HAP-1 (cell line): ENCODE measurements at places on chromosomes 6 and 20.

DNA sequence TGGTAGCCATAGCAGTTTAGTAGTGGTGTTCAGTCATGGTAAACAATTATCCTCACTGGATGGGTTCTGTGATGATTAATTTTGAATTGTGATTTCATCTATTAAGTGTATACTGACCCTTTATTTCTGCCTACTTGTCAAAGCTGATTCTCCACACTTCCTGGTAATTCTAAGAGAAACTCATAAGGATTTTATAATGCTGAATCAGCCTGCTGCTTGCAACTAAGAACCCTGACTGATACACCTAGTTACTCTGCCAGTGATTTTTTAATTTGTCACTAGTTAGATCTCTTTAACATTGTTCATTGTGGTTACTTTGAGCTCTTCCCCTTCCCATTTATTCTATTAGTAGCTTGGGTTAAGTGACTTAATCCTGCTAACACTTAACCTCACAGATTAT lies 8.6 kb downstream of the CDC40 start:
- DNase-seq: no peak

GRCh38 chr6:30810813-30811339 lies 66.5 kb upstream of the IER3 start:
- no peak for DNase-seq

DNA sequence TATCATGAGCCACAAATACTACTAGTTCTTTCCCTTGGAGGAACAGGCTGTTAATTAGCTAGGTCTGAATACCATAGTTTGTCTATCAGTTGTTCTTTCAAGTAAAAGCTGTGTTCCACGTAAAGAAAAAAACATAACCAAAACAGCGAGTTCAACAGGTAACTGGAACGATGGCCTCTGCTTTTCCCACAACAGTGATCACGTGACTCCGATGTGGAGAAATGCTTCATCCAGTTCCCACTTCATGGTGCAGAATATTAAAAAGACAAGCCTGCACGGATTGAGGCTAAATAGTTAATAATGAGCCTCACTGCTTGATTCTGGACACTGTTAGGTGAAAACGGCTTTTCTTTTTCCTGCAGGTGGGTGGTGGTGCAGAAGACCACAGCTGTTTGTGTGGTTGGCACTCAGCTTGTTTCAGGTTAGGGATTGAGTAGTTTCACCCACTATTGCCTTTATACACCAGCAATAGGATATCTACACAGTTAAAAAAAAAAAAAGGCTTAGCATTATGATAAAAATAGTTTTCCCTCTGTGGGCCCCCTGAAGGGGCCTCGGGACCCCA lies 88.1 kb downstream of the DACT2 start:
- DNase-seq: no peak

- DNase-seq: no peak
Observed at GRCh38 chr6:166544296-166544605, 42.2 kb downstream of the RAMACL start.

DNA sequence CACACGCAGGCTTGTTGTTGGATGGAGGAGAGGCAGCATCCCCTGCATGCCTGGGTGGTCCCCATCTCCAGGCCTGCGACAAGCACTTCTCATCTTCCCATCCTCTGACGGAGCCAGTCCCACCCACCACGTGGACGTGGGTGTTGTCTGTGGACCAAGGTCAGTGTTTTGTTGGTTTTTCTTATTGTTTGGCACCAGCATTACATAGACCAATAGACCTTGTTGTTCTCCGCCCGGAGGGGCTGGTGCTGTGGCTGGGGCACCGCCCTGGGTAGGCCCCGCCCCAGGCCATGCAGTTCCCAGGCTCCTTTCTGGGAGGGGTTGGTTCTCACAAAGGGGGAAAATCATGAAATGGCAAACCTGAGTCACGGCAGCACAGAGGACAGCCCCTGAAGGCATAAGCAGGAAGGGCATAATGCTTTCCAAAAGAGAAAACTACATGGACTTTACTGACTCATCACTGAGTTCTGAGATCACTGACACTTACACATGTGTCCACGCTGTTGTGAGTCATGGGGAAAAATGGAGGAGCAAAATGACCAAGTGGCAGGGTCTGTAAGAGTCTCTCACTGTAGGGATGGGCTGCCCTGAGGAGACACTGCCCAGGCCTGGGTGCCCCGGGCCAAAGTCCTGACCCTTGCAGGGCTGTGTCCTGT lies 90.8 kb downstream of the THBS2 start:
- DNase-seq: no peak

GRCh38 chr6:89604653-89605052 lies 33.9 kb downstream of the LYRM2 start:
- no peak for DNase-seq

- DNase-seq: no peak
Observed at GRCh38 chr6:157885211-157885788, 62.3 kb downstream of the SNX9 start.

DNA sequence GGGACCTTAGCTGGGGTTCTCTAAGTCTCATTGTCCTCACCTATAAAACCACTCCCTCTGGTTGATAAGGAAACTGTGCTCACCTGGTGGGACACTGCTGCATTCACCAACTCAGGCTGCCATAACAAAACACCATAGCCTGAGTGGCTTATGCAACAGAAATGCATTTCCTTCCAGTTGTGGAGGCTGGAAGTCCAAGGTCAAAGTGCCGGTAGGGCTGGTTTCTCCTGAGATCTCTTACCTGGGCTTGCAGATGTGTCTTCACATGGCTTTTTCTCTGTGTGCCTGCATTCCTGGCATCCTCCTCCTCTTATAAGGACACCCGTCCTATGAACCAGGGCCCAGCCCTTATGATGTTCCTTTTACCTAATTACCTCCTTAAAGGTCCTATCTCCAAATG lies 60.0 kb upstream of the SLC32A1 start:
- no peak for DNase-seq

DNA sequence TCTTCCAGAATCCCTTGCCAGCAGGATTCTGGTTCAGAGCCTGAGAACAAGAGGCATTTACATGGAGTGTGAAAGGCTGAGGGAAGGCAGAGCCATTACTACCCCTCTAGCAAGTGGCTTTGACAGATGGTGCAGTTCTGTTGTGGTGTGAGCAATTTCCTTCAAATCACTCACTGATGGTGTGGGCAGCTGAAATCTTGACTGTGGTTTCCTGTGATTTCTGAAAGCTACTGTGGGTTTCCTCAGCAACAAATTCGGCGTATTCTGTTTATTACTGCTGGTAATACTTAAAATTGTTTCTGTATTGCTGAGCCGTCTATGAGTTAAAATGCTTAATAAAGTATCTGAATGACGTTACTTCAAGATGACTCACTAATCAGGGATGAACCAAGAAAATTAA lies 181.5 kb upstream of the TCF21 start:
- DNase-seq: no peak

GRCh38 chr20:25042531-25043498 lies 15.1 kb downstream of the ACSS1 start:
- no peak for DNase-seq

GRCh38 chr6:144349690-144350527 lies 64.8 kb downstream of the UTRN start:
- DNase-seq: peak; percentile 43

DNA sequence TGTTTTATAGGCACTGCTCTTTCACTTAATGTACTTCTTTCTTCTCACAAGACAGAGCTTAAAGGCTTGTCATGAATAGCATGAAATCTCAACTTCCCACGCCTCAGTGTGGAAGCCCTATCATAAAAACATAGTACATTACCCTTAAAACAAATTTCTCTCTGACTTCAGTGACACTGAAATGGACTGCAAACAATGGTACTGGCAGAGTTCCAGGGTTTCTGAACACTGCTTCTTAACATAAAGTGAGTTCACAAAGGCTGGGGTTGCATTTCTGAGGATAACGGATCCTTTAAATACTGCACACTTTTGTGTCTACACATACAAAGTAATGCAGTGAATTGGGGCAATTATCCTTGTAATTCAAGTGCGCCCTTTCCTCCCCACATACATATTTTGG lies 32.3 kb upstream of the PLEKHG1 start:
- peak; percentile 94 for DNase-seq

GRCh38 chr6:138206862-138207261 lies 11.4 kb downstream of the PBOV1 start:
- no peak for DNase-seq

- no peak for DNase-seq
Observed at GRCh38 chr6:15504040-15504495, 158.8 kb downstream of the DTNBP1 start.

- no peak for DNase-seq
Observed at GRCh38 chr6:25756382-25757363, 2.1 kb downstream of the SLC17A4 start.

GRCh38 chr6:157145656-157146285 lies 177.5 kb downstream of the TMEM242 start:
- peak; percentile 87 for DNase-seq

DNA sequence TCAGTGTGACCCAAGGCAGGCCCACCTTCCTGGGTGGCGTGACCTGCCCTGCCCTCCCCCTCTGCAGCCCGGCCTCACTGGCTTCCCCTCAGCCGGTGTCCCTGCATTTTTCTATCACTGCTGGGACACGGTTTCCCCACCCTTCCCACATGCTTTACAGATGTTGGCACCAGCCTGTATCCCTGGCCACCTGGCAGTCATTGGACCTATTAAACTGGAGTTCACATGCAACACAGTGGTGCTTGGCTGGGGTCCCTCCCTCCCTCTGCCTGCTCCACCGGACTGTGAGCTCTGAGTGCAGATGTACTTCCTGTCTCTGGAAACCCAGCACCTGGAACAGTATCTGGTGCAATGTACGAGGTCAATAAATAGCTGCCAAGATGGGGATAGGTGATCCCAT lies 25.5 kb upstream of the STX16 start:
- no peak for DNase-seq

DNA sequence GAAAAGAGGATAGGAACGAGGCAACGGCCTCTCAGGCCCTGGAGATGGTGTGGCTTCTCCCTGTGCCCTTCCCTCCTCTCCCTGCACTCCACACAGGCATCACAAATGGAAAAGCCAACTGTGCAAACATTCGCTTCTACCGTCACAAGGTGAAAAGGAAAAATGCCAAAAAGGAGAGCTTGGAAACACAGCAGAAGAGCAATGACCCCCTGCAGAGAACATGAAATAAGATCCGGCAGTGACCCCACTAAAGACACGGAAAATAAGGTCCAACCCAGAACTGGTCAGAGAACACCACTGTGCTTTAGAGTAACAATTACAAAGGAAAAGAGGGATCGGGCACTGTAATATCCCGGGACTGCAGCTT lies 63.0 kb downstream of the SLC22A23 start:
- no peak for DNase-seq
